Activated CD4-positive, alpha-beta T cell treated with anti-CD3 and anti-CD28 coated beads for 1 hour (primary cell): ENCODE measurements at places on chromosomes 16 and 17.

- no peak for DNase-seq
Observed at GRCh38 chr17:21843318-21843865, 151.1 kb downstream of the KCNJ18 start.

- DNase-seq = no peak
Observed at GRCh38 chr17:14046978-14047377, 22.3 kb upstream of the COX10 start.

- DNase-seq = no peak
Observed at GRCh38 chr16:75575958-75576357, 9.8 kb downstream of the GABARAPL2 start.

- DNase-seq = no peak
Observed at GRCh38 chr16:88599092-88599733, 29.0 kb downstream of the ZC3H18 start.

DNA sequence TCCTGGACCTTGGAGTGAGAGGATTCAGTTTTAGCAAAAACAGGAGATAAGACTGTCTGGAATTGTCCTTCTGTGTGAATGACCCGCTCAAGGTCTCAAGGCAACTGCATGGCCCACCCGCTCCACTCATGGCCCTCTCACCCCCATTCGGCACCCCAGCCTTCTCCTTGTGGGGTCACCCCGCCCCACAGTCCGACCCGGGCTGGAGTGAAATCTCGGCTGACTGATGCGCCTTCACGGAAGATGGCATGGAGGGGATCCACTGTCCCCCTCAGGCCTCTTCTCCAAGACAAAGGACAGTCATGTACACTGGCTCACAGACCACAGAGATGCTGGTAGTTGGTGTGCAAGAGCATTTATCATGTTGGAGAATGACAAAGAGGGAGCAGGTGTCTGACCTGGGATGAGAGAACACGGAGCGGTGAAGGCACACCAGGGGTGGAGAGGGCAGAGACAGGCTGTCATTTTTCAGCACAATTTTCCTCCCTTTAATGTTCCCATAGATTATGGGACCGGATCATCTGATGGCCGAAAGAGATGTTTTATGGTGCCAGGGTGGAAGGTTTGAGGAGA is 391.9 kb upstream of the TNRC6C start:
- no peak for DNase-seq

GRCh38 chr16:89161763-89162713 is 9.5 kb upstream of the CDH15 start:
- DNase-seq = no peak

GRCh38 chr16:74862743-74863244 is 88.2 kb upstream of the FA2H start:
- no peak for DNase-seq

GRCh38 chr17:74872313-74873036 is at the start of gene FDXR:
Gene FDXR (minus strand): TSS chr17:74872994. CDS start chr17:74872944, 50 bp downstream.
- no peak for DNase-seq

GRCh38 chr17:68382582-68383085 is 74.7 kb downstream of the WIPI1 start:
- DNase-seq = no peak

- no peak for DNase-seq
Observed at GRCh38 chr16:66486199-66486772, 59.2 kb downstream of the BEAN1 start.

DNA sequence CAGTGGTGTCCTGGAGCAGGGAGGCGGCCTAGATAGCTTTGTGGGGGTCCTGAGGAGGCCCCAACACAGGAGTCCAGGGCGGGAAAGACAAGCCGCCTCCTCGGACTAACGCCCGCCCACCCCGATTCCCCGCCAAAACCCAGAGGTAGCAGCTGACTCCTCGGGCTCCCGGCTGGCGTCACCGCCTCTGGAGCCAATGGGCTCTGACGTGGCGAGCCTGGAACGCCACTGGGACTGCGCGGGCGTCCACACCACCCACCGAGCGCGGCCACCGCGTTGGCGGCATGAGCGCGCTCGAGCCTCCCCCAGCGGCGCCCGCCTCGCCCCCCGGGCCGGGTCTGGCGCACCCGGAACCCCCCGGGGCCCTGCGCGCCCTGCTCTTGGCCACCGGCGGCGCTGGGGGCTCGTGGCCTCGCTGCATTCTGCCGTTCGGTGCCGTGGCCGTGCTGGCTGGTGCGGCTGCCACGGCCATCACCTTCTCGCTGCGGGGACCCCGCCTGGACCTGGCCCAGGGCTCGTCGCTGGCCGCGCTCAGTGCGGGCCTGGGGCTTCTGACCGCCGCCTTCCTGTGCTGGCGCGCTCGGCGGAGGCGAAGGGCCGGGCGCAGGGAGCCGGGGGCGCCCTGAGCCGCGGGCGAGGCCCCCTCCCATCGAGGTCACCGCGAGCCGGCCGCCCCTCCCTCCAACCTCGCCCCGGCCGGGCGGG is 3.4 kb upstream of the NTN3 start:
- DNase-seq = no peak

DNA sequence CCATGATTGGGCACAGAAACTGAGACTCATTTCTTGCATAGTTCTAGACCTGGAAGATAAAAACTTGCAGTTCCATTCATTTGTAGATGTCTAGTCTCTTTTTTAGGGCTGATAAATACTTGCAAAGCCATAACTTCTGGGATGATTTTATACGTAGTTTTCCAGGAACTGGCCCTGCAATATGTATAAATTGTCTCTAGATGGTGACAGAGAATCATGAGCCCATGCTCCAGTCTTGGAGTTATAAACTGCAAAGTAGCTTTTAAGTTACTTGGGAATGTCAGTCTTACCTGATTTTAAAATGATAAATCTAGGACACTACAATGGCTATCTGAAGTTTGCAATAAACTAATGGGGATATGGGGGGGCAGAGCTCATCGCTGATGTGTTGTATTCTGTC is 3.0 kb upstream of the ADAMTS18 start:
- no peak for DNase-seq

GRCh38 chr17:61150686-61151299 is 248.8 kb upstream of the TBX2 start:
- no peak for DNase-seq

DNA sequence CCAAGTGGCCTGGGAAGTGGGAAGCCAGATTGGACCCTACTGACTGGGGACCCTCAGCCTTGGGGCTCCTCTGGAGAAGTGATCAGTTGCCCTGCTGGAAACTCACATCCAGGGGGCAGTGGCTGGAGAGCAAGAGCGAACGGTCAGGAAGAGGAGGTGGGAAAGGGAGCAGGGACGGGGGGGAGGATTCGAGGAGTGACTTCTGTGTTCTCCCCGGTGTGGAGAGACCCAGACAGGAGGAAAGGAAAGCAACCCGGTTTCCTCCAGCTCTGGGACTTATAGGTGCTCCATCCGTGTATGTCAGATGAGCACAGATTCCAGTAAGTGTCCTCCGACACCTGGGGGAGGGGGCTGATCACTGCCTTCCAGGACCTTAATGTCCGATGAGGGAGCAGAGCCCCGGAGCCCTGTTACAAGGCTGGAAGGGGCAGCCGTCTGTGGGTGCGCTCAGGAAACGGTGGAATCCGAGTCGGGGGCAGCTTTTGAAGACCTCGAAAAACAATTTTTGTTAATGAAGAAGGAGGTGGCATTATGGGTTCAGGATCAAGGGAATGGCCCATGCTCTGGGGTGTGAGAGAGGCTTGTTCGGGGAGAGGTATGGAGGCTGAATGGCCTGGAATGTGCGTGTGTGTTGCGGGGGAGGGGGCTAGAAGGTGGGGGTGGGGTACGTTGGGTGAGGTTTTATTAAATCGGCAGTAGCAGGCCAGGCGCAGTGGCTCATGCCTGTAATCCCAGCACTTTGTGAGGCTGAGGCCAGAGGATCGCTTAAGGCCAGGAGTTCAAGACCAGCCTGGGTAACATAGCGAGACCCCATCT is 34.8 kb upstream of the NDRG4 start:
- no peak for DNase-seq

DNA sequence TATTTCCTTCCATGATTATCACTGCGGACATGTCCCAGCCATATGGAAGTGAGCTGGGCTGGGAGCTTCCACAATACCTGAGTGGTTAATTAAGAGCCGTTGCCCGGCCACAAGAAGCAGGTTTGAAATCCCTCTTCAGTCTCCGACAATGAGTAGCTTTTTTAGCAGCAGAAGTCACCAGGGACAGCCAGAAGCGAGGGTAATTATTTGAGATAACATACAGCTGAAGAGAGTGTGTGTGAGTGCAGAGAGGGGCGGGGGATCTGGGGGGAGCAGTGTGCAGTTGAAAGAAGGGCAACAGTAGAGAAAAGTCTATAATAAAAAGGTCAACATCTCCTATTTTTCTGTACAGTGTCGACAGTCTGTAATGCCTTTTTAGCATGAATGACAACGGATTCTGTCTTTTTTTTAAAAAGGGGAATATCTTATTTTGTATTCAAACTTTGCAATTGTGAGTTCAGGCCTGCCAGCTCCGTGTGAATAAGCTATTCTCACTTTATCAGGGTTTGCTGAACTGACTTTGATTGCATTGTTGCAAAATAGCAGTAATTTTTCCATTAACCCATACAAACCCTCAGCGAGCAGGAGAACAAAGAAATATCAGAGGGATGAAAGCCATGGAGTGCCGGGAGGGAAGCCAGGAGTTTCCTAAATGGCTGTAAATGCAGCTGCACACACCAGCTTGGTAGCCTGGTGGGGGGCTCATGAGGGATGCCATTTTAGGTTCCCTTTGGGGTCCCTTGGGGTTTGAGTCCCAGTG is 220.3 kb upstream of the IRX3 start:
- DNase-seq = no peak

- DNase-seq = no peak
Observed at GRCh38 chr17:55735731-55736405, 13.2 kb upstream of the TMEM100 start.

DNA sequence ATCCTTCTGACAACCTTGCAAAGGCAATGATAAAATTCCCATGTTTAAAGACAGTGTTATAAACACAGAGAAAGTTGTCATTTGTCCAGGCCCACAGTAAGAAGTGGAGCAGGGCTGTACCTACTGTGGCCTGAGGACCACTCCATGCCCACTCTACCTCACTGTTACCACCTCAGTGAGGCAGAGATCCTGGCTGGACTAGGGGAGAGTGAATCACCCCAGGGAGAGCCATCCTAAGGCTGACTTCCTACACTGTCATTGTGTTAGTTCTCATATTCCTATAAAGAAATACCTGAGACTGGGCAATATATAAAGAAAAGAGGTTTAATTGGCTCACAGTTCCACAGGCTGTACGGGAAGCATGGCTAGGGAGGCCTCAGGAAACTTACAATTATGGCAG is 228.8 kb upstream of the HSBP1 start:
- DNase-seq = no peak

DNA sequence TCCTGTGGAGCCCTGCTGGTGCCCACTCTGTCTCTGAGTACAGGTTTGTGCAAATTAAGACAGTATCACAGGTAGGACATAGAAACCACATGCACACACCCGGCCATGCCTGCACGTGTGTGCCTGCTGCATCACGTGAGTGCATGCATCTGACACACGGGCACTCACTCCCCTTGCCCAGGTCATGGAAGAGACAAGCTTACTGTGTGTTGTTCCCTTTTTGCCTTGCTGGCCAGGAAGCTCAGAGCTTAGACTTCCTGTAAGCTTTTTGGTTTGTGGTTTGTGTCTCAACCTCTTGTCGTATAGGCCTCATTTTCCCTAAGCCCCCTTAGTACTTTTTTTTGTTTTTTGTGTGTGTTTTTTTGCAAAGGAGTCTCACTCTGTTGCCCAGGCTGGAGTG is 25.0 kb downstream of the ZNF469 start:
- DNase-seq = no peak

- DNase-seq = peak; percentile 68
Observed at GRCh38 chr16:2009791-2010510, at the start of gene ZNF598. Gene ZNF598 (minus strand): TSS chr16:2009821.

- no peak for DNase-seq
Observed at GRCh38 chr17:64326420-64327054, 63.5 kb upstream of the TEX2 start.

DNA sequence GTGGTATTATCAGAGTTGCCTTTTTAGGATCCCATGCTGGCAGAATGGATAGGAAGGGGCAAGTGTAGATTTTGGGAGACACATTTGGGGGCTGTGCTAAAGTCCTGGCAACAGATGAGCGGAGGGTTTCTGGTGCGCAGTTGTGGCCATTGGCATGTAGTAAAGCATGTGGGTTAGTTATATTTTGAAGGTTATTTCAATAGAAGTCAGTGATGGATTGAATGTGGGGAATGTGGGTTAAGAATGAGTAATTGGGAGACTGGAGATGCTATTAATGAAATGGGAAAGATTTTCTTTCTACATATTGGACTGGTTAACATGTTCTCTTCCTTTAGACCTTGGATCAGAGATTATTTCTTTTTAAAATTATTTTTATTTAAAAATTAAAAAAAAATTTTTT is 10.0 kb downstream of the DUS2 start:
- DNase-seq = no peak
